Muscle of back (tissue), 13 donors: ENCODE measurements at places on chromosomes 3 and 15.

DNA sequence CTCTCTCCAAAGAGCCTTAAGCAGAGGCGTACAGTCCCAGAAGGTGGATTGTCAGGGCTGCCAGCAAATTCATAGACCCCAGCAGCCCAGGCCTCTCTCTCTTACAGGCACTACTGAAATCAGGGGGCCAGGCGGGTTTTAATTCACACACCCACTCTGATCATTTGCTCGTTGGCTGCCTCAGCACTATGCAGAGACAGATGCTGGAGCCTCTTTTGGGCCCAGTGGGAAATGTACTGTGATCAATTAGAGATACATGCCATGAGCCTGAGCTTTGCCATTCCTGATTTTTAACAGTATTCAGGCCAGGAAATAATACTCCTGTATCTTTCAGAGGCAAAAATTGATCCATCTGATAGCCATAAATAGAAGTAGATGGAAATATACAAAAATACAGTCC lies 53.0 kb downstream of the CMTM6 start:
- DNase-seq = no peak

DNA sequence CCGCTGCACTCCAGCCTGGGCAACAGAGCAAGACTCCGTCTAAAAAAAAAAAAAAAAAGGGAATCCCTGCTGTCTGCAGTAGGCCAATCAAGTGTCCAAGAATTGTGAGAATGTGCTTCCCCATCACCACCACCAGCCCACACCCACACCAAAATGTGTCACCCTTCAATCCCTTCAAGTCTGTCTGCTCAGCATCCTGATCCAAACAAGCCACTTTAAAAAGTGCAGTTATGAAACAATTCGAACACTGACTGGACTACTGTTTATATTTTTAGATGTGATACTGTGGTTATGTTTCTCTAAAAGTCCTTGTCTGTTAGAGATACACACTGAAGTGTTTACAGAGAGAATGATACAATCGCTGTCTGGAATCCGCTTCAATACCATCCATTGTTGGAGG lies 78.1 kb upstream of the CGNL1 start:
- no peak for DNase-seq

GRCh38 chr15:31372635-31373091 lies 46.0 kb downstream of the KLF13 start:
- peak; percentile 81 for DNase-seq

GRCh38 chr3:16609927-16610580 lies 4.8 kb upstream of the DAZL start:
- no peak for DNase-seq

DNA sequence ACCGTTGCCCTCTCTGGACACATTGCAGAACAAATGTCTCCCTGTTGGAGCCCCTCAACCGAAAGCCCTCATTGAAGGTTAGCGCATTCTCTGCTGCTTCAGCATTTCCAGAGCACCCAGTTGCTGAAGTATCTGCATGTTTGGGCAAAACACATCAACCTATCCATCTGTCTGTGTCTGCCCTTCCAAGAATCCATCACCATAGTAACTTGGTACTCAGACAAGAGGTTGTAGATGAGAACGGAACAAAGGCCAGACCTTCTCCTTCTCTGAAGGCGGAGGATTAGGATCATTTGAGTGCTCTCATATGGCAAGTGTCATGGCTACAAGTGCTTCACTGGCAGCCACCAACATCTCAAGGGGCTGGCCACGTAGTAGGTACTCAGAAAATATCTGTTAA lies 23.1 kb upstream of the RHO start:
- no peak for DNase-seq

GRCh38 chr3:141383555-141384129 lies 15.3 kb downstream of the ZBTB38 start:
- DNase-seq = no peak
